ENCODE measurements at places on chromosomes 1 and 21.

GRCh38 chr1:64984106-64984505, 17.8 kb upstream of the JAK1 start:
- no peak for DNase-seq

- DNase-seq, result no peak
These were observed 3.4 kb downstream of the GPBP1L1 start for GRCh38 chr1:45682942-45683341.

DNA sequence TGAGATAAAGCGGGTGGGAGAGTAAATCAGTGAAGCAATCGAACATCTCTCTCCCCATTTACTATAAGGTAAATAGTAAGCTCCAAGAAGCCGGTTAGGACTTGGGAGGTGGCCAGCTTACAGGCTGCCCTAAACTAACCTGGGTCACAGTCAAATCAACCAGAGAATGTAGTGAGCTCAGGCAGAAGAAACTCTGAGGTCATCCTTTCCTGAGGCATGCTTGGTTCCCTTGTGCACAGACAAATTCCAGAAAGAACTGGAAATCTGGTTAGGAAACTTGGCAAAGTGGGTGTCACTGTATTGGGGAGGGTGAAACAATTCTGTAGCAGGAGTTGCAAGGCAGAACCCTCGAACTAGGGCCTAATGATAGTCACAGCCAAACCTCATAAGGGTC, 72.5 kb downstream of the NTMT2 start:
- DNase-seq, result peak; percentile 48

DNA sequence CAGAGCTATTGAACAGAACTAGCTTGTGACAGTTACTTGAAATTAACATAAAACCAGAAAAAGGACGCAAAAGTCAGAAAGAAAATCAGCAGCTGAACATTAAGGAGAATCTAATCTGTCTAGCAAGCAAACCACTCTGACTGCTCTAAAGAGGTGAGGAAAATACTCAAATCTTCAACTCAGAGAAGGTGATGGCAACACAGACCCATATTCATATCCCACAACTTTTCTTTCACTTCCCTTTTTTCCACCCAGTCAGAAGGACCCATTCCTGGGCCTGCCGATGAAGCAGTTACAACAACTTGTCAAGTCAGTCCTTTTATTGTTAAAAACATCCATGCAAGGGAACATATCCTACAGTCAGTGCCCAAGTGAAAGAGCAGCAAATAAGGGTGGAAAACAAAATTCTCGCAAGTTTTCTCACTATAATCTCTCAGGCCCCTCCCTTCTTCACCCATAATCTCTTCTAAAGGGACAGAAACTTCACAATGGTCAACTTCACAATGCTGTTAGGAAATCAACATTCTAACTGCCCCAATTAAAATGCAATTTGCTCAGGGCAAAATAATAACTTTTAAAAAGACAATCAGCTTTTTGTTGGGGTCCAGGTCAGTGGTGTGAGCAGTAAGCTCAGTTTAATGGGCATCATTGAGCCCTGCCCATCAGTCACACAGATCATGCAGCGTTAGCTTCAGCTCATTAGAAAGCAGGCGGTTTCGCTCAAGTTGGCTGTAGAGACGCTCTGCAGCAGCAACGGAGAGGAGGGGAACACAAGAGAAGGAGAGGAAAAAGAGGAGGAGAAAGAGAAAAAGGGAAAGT, 3.6 kb upstream of the NUP210L start:
- no peak for DNase-seq

DNA sequence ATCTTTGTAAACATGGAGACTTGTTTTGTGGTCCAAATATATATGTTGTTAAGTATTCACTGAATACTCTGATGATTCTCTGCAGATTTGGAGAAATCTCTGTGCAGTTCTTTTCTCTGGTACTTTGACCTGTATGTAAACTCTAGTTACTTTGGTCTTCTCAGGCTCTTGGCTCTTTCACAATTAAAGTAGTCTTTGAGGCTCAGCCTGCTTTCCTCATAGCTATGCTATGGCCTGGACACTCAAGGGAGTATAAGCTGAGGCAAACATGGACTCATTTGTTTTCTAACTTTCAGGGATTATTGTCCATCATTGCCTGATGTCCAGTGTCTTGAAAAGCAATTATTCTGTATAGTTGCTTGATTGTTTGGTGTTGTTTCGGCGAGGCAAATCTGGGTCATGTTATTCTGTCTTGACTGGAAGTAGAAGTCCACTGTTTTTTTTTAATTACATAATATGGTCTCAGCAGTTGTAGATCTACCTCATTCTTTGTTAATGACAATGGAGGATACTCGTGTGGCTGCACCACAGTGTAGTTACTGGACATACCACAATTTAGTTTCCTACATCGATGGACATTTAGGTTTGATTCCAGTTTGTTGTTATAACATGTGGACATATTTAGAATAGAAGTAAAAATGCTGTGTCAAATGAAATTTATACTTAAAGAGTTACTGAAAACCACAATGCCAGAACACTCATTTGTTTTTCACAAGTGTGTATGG, 9.2 kb downstream of the PTBP2 start:
- DNase-seq, result peak; percentile 13

- DNase-seq, result no peak
These were observed 132.9 kb downstream of the SYF2 start for GRCh38 chr1:25099343-25099951.

DNA sequence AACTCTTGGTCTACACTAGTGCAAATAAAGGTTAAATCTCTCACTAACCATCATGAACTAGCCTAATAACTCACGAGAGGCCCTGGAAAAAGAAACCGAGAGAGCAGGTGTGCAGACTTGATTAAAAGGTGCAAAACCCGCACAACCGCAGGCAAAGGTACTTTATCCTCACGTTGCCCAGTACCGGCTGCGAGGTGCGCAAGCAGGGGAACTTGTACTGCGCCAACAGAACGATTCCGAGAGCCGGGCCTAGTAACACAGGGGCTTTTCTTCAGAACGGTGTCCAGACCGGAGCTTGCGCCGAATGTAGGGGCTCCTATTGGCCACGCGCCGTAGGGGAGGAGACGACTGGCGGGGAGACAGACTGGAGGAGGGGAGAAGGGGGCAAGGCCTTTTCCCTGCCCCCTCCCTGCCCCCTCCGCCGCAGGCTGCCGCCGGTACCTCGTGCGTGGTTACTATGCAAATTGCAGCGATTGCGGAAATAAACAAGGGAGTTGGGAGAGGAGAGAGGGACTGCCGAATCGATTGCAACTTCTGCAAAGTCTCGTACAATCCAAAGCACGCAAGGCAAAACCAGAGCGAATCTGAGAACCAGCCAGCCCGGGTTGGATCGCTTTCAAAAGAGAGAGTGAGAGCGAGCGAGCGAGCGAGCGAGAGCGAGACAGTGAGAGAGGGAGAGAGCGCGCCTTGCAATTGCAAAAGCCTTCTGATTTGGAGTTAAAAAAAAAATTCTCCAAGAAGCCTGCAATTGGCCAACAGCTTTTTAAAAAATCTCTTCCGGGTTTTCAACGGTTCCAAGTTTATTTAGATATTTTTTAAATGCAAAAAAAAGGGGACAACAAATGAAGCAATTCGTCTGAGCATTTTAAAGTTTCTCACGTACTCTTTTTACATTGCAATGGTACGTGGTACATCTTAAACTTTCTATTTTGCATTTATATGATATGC, 5.4 kb upstream of the NFIA start:
- DNase-seq, result peak; percentile 83

GRCh38 chr1:108557296-108557695, 2.6 kb upstream of the EEIG2 start:
- no peak for DNase-seq

DNA sequence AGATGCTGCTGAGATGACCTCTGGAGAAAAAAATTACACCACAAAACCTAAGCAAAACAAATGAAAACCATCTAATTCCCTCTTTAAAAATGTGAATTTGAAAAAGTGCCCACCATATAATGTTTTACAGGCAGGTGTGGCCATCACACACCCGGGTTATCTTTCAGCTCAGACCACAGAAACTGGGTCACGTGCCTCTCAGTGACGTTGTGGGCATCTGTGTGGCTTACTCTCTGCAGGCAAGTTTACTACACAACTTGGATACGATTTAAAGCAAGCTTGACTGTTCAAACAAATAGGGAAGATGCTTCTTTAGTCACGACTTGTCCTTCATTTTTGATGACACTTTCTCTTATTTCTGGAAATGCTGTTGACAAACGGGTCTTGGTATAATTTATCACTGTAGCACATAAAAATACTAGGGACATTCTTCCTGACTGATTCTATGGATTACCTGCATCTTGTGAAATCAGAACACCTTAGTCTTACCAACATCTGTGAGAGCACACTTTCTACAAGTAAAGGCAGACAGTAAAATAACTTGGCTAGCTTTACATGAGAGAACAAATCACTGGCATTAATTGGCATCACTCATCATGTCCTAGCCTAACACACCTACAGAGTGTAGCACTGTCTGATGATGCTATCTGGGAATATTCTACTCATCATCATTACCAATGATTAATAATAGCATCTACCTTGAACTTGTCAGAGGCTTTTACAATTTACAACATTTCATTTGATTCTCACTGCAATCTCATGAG, 89.3 kb upstream of the EDEM3 start:
- no peak for DNase-seq

GRCh38 chr1:184392067-184392466, 5.2 kb downstream of the C1orf21 start:
- DNase-seq, result no peak

DNA sequence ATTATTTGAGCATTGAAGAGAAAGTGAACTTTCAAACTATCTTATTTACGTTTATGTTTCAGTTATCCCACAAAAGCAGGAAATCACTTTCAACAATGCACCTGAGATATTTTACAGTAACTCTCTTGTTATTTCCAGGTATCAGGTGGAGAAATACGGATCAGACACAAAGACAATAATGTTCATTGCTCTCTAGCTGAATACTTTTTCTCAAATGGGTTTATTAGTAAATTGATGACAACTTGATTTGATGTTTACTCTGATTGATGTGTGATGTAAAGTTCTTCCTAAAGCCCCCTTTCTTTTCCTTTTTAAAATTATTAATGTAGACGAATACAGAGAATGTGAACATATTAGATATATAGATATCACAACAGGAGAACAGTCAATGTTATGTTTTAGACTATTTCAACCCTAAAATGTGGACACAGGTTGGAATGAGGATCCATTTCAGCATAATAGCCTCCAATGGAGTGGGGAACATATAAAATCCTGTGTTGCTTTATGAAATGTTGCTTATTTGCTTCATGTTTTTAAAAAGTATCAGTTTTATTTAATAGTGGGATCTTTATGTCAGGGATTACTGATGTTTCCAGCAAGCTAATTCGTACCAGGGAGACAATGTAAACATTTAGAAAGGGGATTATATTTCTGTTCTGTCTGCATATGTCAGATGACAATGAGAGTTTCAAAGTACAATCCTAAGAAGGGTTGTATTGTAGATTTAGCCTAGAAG, 1522.3 kb upstream of the TPTE start:
- DNase-seq, result no peak

DNA sequence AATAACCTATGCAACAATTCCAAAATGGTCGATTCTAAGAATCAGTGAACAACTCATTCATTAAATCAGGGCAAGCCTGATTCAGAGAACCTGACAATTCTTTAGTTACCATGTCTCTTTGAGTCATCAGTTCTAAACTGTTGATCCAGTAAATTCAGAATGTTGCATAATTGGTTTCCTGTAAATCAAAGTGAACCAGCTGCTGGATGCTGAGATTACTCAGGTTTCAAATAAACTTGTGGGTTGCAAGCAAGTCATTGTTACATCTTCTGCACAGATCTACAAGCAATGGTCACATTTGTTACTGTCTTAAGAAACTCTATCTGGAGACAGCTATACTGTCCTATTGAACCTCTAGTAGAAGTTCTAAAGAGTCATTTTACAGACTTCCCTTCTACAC, 16.5 kb downstream of the PLA2G2D start:
- peak; percentile 73 for DNase-seq

GRCh38 chr1:47972864-47973432, 24.2 kb downstream of the TRABD2B start:
- DNase-seq, result no peak

DNA sequence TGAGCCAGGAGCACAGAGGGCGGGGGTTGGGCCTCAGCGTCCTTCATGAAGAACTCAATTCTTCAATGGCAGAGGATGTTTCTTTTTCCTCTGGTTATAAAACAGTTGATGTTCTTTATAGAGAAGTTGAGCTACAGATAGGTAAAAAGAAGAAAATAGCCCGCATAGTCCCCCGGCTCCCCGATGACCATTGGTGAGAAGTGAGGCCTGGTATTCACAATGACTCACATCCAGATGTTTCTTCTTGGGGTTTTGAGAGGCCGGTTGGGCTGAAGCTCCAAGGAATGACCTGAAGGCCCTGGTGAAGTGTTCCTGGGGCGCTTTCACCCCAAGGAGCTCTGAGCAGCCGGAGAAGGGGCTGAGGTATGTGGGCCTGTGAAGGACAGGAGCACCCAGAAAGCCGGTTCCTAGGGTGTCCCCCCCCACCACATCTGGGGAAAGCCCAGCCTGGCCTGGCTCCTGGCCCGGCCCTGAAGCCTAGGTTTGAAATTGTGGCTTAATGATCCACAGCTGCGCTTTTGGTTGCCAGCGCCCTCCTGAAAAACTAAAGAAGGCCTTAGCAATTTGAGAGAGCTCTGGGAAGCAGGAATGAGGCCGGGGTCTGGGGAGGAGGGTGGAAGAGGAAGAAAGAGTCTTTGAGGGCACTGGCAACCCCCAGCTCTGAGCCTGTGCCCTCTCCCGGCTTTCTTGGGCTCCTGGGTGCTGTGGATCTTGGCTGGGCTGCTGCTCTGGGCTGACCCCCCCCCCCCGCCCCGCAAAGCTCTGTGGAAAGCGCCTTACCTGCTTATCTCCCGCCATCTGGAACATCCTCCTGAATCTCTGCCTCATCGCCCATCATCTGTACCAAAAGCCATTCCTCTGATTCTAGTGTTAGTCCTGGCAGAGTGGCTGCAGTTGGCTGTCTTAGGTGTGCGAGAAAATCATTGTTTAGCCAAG, 444.7 kb downstream of the CAMTA1 start:
- DNase-seq, result peak; percentile 51

- DNase-seq, result peak; percentile 82
These were observed 7.9 kb downstream of the TIAM1 start for GRCh38 chr21:31335957-31336738.

- peak; percentile 98 for DNase-seq
These were observed 30.9 kb downstream of the CCN1 start for GRCh38 chr1:85611425-85611824.

DNA sequence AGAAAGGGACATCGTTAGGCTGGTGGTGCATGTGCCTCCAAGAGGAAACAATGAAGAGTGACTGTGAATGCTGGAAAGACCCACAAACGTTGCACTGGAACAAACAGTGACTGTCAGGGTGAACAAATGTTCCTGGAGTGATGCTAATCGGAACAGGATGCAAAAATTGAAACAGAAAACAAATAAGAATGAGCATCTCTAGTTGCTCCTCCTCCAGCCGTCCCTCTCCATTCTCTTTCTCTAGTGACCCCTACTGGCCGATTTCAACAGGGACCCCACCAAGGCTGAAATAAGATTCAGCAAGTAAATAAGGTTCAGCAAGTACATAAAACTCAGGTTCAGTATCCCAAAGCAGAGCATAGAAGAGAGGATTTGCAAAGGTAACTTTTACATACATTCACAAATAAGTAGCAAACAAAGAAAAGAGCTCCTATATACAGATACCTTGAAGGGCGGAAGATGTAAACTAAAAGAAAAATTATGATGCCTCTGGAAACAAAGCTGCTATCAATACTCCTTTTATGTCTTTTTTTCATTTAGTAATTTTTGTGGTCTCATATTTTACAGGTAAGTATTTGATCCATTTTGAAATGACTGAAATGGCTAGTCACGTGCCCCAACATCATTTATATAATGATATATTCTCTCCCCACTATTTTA, 836.1 kb upstream of the ADAMTS5 start:
- peak; percentile 56 for DNase-seq
